Adrenal gland (tissue), 19 donors: ENCODE measurements at places on chromosomes 1 and 21. TPM values are rescaled to one million over a fixed set of nuclear protein-coding genes. Genes with fewer than 3 reads are reported as not detected.

DNA sequence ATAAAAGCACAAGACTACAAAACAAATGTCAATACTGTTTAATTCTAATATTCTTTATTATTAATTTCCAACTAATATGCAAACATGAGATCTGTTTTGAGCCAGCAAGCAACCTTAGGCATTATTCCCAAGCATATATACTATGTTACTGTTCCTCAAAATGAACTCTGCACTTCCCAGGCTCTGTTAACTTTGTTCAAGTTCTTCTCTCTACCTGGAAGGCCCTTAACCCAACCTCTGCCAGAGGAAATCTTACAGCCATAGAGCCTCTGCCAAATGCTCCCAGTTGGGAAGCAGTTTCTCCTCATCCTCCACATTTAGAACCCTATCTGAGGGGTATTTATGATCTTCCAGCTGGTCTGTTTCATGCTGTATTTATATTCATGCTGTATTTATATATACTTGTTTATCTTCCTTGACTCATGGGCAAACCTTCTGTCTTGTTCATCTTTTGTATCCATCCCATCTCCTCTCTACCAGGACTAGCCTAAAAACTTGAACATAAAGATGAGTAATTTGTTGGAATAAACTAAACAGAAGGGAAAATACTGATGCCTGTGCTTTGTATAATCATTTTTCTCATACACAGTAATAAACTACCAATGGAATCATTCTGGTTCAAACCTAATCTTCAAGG lies 5.3 kb downstream of the IVNS1ABP start:
- no peaks in the 10 kb centered on the region for H3K27me3 ChIP-seq
- DNase-seq: no peak
- H3K36me3 ChIP-seq: no peaks in the 10 kb centered on the region
- H3K4me1 ChIP-seq: peaks cover 14% of the 10 kb centered on the region

Gene FCAMR
- total RNA-seq: not detected

GRCh38 chr1:23989263-23989662 lies 9.1 kb upstream of the SRSF10 start:
- H3K27ac ChIP-seq: no peak overlapping the region
- H3K4me1 ChIP-seq: peaks cover 8% of the 10 kb centered on the region
- no peak overlapping the region for H3K4me3 ChIP-seq
- H3K27me3 ChIP-seq: no peaks in the 10 kb centered on the region
- H3K36me3 ChIP-seq: no peaks in the 10 kb centered on the region

DNA sequence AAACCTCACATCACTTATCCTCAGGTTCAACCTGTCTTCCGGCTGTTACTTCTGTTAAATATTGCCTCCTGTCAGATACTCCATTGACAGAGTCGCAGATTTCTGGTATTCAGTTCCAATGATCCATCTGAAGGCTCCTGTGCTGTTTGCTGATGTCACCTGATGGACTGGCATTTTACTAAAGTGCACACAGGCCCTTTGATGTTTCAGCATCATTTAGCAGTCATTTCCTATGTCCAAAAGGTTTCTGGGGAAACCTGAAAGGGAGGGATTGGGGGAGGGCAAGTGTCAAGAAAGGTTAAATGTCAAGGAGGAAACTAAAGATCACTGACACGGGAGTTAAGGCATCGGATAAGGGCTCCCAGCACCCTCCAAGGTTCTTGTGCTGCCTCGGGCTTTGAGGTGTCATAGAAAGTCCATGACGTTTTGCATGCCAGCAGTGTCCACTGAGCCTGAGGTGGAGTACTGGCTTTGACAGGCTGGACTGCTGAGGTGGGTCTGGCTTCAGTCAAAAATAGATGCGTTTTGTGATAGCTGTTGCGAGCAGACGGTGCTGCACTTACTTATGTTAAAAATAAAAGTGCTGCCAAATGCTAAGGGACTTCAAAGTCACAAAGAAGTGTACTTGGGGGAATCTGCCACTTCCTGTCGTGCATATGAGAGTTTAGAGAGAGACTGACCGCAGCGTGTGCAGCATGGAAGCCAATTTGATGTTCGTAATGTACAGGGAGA lies 30.8 kb downstream of the XCL2 start:
- no peak overlapping the region for H3K27ac ChIP-seq
- no peaks in the 10 kb centered on the region for H3K27me3 ChIP-seq
- H3K36me3 ChIP-seq: no peaks in the 10 kb centered on the region
- no peak for DNase-seq
- no peaks in the 10 kb centered on the region for H3K4me1 ChIP-seq

DNA sequence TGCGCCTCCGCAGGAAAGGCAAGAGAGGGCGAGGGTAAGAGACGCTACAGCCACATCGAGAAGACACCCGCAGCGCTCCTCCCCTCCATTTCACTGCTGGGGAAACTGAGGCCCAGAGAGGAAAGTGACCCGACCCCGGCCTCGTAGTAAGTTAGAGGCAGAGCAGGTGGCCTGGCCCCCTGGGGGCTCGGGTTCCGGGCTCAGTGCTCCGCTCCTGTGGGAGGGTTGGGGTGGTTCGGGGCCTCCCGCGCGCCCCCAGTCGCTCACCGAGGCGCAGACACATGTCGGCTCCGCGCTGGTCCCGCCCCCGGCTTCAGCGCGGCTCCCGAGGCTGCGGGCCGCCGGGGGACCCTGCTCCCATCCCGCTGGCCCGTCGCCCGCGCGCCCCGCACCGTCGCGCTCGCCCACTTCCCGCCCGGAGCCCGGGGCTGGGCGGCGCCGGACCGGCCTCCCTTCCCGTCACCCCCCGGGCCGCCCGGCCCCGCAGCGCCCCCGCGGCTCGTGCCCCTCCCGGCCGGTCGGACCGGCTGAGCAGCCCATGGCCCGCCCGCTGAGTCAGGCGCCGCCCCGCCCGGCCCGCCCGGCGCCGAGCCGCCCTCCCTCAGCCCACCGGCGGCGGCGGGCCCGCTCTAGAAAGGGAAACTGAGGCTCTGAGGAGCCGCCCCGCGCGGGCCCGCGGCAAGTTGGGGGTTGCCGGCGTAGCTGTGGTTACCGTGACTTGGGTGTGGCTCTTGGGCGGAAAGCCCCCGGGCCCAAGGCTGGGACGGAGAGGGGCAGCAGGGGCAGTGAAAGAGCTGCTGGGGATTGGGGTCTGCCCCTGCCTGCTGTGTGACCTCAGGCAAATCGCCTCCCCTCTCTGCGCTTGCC lies at the start of gene TMEM54:
TMEM54 (minus strand) TSS at position 434 of the 867 bp plus-strand sequence; CDS start at position 283, 151 bp downstream.
- no peaks in the 10 kb centered on the region for H3K36me3 ChIP-seq

DNA sequence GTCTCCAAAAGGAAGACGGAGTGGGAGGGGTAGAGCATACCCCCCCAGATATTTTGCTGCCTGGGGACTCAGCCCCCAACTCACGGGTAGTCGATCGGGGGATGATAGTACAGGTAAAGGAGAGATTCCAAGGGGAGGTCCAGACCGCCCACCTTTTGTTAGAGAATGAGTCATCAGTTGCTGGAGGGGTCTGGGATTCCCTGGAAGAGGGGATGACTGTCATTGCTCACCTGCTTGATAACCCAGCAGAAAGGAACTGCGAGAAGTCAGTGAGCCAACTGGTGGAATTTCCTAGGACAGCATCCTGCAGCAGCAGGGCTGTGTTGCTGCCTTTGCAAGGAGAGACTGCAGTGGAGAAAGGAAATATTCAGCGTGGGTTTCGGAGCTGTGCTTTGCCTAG lies 64.4 kb downstream of the MACF1 start:
- H3K4me1 ChIP-seq: peaks cover 59% of the 10 kb centered on the region
- H3K4me3 ChIP-seq: no peak overlapping the region
- no peak for DNase-seq
- H3K27me3 ChIP-seq: no peaks in the 10 kb centered on the region

Gene ADGRL2
- total RNA-seq: 40.5 TPM

DNA sequence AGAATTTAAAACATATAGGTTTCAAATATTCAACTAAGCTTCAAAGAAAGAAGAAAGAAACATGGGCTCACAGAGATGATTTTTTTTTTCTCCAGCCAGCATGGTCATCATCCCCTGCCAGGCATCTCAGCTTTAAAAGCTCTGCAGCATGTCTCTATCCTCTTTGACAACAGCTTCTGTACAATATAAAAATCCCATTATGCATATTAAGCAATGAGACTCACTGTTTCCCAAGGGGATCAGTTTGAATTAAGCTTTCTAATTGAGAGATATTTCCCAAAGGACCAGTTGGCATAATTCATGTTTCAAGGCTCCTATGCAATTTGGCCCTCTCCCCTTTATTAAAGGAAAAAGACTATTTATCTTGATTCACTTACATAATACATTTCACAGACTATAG lies 220.3 kb downstream of the GRIK1 start:
- H3K4me3 ChIP-seq: no peak overlapping the region
- no peaks in the 10 kb centered on the region for H3K4me1 ChIP-seq
- no peak overlapping the region for H3K27ac ChIP-seq
- no peak for DNase-seq
- no peaks in the 10 kb centered on the region for H3K36me3 ChIP-seq
- peaks cover 6% of the 10 kb centered on the region for H3K27me3 ChIP-seq

Gene SLC22A15
- total RNA-seq: 10.8 TPM

- no peaks in the 10 kb centered on the region for H3K36me3 ChIP-seq
- DNase-seq: no peak
- no peaks in the 10 kb centered on the region for H3K27me3 ChIP-seq
- no peak overlapping the region for H3K27ac ChIP-seq
Measured at GRCh38 chr1:8171751-8172464, 145.8 kb upstream of the ERRFI1 start.

Gene FCRL4
- total RNA-seq: not detected

- H3K27ac ChIP-seq: peak overlapping the region; percentile 70
- H3K27me3 ChIP-seq: no peaks in the 10 kb centered on the region
- H3K4me3 ChIP-seq: no peak overlapping the region
- H3K36me3 ChIP-seq: no peaks in the 10 kb centered on the region
Measured at GRCh38 chr1:94949681-94950661, 23.1 kb upstream of the CNN3 start.

DNA sequence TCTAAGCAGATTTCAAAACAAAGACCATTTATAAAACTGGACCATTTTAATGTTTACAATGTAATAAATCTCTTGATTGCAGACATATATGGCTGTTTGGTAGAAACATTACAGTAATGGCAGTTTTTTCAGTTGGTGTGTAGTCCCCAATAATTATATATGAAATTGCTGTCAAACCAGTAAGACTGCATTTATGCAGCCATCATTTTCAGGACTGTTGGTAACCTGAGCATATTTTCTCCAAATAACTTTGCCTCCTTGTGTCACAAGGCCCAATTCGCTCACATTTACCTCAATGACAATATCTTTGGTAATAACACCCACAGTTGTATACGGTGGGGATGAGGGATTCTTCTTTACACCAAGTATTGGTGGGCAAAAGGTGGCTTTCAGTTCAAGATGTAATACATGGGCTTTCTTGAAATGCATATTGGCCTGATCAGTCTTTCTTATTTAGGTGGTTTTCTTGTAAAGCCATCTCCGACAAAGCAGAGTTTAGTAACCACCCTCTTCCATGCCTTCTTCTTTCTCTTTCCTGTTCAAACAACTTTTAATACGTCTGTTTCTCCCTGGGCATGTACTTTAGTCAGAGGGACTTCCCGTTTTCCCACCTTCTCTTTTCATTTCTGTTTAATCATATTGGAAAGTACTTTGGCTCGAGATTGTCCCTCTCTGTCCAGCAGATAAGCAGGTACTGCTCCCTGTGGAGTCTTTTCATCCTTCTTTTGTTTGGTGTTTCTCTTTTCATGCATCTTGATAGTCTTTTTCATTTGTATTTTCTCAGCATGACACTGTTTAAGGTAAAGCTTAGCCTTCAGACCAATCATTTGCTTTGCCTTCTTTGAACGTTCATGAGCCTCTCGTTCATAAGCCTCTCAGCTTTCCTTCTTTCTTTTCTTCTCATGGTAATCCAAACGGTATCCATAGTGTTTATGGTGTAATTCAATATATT lies 30.4 kb downstream of the ATP2B4 start:
- H3K36me3 ChIP-seq: no peaks in the 10 kb centered on the region
- H3K4me1 ChIP-seq: peaks cover 26% of the 10 kb centered on the region
- H3K27me3 ChIP-seq: no peaks in the 10 kb centered on the region
- no peak overlapping the region for H3K4me3 ChIP-seq
- DNase-seq: no peak

GRCh38 chr1:194568610-194569009 lies 1382.2 kb upstream of the B3GALT2 start:
- no peaks in the 10 kb centered on the region for H3K36me3 ChIP-seq
- no peak overlapping the region for H3K4me3 ChIP-seq
- no peaks in the 10 kb centered on the region for H3K4me1 ChIP-seq
- no peak for DNase-seq
- no peaks in the 10 kb centered on the region for H3K27me3 ChIP-seq

Gene PDIK1L
- total RNA-seq: 3.4 TPM

DNA sequence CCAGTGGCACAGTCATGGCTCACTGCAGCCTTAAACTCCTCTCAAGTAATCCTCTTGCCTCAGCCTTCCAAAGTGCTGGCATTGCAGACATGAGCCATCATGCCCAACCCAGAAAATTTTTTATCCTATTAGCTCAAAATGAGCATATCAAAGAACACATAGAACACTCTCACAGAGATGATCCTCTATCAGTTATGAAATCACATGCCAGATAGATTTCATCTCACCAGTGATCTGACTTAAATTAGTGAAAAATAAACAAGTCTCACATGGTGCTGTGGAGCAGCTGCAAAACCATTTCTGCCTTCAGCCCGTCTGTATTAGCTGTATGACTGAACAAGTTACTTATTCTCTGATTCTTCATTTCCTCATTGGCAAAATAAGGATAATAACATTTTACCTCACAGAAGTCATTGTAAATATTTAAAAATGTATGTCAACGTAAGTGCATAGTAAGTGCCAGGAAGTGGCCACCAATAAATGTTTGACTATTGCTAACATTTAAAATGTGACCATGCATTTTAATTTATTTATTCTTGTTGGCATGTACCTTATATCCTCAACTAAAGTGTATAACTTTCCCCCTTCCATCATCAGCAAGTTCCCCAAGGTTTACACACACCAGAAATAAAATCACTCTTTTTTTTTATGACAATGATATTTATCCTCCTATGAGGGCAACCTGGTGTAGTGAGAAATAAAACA lies 29.0 kb upstream of the SLC19A2 start:
- no peaks in the 10 kb centered on the region for H3K27me3 ChIP-seq
- no peak for DNase-seq
- no peak overlapping the region for H3K4me3 ChIP-seq
- peaks cover 12% of the 10 kb centered on the region for H3K4me1 ChIP-seq
- no peak overlapping the region for H3K27ac ChIP-seq
- no peaks in the 10 kb centered on the region for H3K36me3 ChIP-seq

- no peak for DNase-seq
- H3K27ac ChIP-seq: no peak overlapping the region
- no peaks in the 10 kb centered on the region for H3K4me1 ChIP-seq
- no peaks in the 10 kb centered on the region for H3K27me3 ChIP-seq
- H3K4me3 ChIP-seq: no peak overlapping the region
Measured at GRCh38 chr1:42055061-42055460, 98.1 kb upstream of the GUCA2B start.

- H3K4me1 ChIP-seq: no peaks in the 10 kb centered on the region
- no peak overlapping the region for H3K27ac ChIP-seq
- no peak overlapping the region for H3K4me3 ChIP-seq
- H3K27me3 ChIP-seq: no peaks in the 10 kb centered on the region
Measured at GRCh38 chr21:40797891-40798290, 49.1 kb downstream of the DSCAM start.

- H3K4me1 ChIP-seq: no peaks in the 10 kb centered on the region
- H3K4me3 ChIP-seq: no peak overlapping the region
- H3K27me3 ChIP-seq: no peaks in the 10 kb centered on the region
- H3K27ac ChIP-seq: no peak overlapping the region
- DNase-seq: no peak
- H3K36me3 ChIP-seq: no peaks in the 10 kb centered on the region
Measured at GRCh38 chr1:184310157-184310819, 76.5 kb upstream of the C1orf21 start.

GRCh38 chr1:235946571-235946981 lies 79.9 kb upstream of the LYST start:
- H3K4me3 ChIP-seq: no peak overlapping the region
- no peaks in the 10 kb centered on the region for H3K4me1 ChIP-seq
- no peak overlapping the region for H3K27ac ChIP-seq
- no peaks in the 10 kb centered on the region for H3K36me3 ChIP-seq
- no peak for DNase-seq
